ENCODE measurements at places on chromosomes 11 and 22.

GRCh38 chr22:38754751-38755154 lies 1.0 kb downstream of the SUN2 start:
- DNase-seq, result no peak

GRCh38 chr11:818396-819128 lies at the start of gene PNPLA2:
PNPLA2 (plus strand) TSS chr11:818914; CDS start chr11:819719, 805 bp downstream.
- DNase-seq, result no peak

GRCh38 chr11:70876685-70877084 lies 375.7 kb downstream of the SHANK2 start:
- no peak for DNase-seq

DNA sequence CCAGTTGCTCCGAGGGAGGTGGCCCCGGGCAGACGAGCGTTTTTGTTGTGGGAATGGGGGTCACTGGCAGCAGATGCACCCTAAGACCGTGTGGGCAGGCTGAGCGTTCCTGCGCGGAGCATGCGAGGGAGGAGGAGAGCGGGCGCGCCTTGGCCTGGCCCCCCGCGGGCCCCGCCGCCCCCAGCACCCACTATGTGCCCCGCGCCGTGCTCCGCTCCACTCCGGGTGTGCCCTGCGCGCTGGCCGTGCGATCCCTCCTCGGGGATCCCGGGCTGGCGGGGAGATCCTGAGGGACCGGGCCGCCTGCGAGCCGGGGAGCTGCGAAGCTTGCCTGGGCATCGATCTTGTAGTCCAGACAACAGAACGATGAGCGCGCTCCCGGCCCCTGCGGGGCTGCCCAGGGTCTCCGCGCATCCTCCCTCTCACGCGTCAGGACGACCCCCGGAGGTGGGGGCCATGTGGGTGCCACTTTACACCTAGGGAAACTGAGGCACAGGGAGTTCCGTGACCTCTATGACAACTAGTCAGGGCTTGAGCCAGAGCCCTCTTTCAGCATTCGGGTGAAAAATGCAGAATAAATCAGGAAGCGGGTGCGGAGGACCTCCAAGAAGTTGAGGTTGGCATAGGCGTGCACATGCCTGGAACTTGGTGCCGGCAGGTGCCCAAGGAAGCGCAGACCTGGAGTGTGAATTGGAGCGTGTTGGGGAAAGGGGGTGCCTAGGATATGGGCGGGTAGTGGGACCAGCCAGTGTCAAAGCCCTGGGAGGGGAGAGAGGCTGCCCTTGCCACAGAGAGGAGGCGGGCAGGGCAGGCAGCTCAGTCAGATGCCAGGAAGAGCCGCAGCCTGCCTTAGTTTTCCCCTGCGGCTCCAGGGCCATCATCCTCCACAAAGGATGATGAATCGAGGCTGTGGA lies 1.3 kb upstream of the KMT5B start:
- DNase-seq, result no peak

DNA sequence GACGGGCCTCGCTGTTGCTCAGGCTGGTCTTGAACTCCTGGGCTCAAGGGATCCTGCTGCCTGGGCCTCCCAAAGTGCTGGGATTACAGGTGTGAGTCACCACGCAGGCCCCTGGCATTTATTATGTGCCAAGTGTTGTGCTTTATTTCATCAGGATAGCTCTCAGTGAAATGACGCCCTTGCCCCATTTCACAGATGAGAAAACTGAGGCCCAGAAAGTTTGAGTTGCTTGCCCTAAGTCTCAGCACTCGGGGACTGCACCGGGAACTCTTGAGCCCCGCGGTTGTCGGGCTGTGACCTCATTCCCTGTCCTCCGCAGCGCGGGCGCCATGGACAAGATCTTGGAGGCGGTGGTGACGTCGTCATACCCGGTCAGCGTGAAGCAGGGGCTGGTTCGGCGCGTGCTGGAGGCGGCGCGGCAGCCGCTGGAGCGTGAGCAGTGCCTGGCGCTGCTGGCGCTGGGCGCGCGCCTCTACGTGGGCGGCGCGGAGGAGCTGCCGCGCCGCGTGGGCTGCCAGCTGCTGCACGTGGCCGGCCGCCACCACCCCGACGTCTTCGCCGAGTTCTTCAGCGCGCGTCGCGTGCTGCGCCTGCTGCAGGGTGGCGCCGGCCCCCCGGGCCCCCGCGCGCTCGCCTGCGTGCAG lies 7.3 kb downstream of the USP35 start:
- DNase-seq, result no peak

DNA sequence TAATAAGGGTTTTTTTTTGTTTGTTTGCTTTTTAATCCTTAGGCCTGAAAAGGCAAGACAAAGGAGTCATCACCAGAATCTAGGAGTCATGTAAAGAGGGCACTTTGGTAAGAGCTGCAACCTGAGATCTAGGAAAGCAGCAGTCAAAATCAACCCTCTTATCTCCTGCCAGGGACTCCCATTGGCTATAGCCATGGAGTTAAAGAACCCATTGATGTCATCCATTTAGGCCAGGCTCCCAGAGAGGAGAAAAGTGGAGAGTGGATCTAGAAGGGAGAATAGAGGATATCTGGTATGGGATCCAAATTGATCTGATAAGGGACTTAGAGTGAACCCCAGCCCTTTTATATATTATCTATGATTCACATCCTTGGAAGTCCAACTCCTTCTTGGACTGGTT lies 35.9 kb downstream of the ZNF215 start:
- DNase-seq, result no peak

GRCh38 chr11:110665689-110666465 lies 46.4 kb downstream of the ARHGAP20 start:
- no peak for DNase-seq

GRCh38 chr11:19633276-19633675 lies 79.4 kb upstream of the NAV2 start:
- no peak for DNase-seq

GRCh38 chr11:95764267-95764898 lies 25.2 kb downstream of the FAM76B start:
- DNase-seq, result peak; percentile 42

- no peak for DNase-seq
These were observed 21.3 kb downstream of the IZUMO1R start for GRCh38 chr11:94325681-94326080.

GRCh38 chr22:25627271-25627852 lies 62.9 kb downstream of the GRK3 start:
- DNase-seq, result no peak

DNA sequence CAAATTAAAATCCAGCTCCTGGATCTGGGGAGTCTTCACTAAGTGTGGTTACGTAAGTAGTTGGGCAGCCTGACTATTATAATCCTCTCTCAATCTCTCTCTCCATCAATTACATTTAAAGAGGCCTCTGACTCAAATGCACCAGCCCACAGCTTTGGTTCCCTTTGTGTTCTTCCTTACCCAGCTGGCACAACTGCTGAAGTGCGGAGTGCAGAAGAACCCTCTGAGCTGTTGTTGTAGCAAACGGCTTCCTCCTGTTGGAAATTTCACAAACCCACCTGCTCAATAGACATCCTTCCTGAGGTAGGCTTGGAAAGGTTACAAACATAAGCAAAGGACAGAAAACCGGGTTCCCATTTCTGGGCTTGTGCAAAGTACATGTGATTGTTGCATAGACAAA lies 17.0 kb upstream of the SORL1 start:
- DNase-seq, result no peak

- peak; percentile 19 for DNase-seq
These were observed 787 bp downstream of the SMDT1 start for GRCh38 chr22:42080287-42080686.

DNA sequence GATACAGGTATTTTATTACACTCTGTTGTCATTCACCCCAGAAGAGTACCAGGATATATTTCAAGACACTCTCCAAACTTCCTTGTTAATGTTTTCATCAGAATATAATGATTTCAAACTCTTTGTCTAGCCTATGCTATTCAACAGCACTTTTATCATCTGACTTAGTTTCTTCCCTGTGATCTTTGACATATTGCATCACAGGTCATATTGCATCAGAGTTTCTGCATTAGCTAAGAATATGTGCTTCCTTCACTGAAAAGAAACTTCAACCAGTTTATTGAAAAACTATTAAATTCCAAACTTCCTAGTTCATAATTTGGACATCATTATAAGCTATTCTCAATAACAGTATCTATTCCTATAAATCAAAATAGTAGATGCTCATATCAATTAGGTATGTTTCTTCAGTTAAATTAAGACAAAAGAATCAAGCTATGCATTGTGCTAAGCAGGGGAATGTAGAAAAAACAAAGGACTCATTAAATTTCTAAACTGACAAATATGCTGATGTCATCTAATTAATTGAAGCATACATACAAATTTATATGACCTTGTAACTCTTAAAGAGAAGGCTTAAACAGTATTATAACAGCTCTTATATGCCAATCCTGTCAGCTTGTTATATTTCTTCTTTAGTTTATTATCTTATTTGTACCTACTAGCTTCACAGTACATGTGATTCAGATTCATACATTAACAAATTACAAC lies 361.8 kb upstream of the LUZP2 start:
- DNase-seq, result no peak

Measured in T47D (cell line).